Stimulated activated CD4-positive, alpha-beta T cell treated with anti-CD3 and anti-CD28 coated beads, Interleukin-4, amount 100 ng/mL, for 48 hours (primary cell): ENCODE measurements at places on chromosomes 16 and 17.

GRCh38 chr16:35798885-35799426, 2339.5 kb downstream of the TP53TG3F start:
- DNase-seq = no peak

GRCh38 chr17:69047368-69048263, 13.1 kb downstream of the ABCA9 start:
- DNase-seq = no peak

GRCh38 chr17:41814195-41814594, 1.4 kb downstream of the FKBP10 start:
- no peak for DNase-seq

DNA sequence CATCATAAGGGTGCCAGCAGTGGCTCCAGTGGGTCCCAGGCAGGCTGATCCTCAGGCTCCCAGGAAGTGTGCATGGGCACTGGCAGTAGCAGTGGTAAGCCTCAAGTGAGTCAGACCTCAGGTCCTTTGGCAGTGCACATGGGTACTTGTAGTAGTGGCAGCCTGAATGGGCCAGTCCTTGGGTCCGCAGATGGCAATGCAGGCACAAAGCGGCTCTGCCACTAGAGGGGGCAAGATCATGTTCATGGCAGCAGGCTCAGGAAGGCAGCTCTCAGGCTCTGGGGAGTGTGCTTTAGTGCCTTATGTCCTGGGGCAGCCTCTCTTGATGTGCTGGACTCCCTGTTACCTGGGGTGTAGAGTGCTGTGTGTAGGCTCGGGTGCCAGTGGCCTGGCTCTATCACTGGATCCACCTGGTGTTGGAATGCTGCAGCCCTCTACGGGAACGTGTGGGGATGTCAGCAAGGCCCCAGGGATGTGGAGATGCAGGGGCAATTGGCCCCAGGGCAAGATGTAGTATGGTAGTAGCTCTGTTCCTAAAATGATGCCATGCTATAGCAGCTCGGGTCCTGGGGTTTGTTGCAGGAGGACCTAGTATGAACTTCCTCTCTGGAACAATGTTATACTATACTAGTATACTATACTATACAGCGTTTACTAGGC, 11.0 kb downstream of the ACSM3 start:
- peak; percentile 60 for DNase-seq

DNA sequence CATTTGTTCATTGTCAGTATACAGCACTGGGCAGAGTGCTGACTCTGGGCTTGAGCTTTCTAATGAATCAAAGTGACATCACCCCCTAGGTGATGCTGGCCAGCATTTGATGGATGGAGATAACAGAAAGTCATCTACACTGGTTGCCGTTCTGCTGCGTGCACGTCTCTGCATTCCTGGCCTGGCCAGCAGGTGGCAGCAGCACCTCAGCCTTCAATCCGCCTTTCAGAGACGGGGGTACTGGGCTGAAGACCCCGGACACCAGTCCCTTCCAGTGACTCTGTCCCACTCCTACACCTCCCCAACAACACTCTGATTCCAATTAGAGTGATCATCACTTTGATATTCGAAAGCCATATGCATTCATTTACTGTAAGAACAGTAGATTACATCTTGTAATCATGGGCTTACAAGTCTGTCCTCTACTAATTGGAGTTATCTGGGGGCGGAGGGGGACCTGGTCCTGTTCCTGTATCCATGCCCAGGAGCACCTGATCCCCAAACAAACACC, 6.0 kb downstream of the CPSF4L start:
- DNase-seq = peak; percentile 38

- no peak for DNase-seq
Measured at GRCh38 chr17:12058535-12058934, 37.9 kb downstream of the MAP2K4 start.

DNA sequence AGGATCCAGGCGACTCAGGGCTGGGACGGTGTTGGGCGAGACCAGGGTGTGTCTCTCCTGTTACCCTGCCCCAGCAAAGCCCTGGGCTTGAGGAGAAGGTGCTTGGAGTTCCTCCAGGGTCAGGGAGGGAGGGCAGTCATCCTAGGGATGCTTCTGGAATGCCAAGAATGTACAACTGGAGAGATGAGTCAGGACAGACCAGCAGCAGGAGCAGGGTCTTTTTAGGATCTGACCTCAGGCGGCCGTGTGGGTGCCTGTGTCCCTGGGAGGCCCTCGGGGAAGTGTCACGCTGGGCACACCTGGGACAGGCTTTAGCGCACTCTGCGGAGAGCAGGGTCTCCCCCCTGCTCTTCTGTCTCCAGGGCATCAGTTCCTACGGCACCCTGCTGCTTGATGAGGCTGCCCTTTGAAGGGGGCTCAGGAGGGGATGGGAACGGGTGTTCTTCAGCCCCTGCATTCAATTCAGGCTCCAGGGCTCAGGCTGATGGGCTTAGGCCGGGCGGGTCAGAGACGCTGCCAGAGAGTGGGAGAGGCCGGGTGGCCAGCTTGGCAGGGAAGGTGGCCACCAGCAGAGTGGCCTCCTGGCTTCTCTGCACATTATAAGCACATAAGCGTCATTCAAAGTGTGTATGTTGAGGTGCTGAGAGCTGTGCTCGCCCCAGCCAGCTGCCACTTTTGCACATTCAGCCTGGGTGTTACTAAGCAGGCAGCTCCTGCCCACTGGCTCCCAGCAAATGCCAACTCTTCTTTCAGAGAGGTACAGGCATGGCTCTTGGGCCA, 8.4 kb upstream of the MTSS2 start:
- no peak for DNase-seq

- no peak for DNase-seq
Measured at GRCh38 chr17:47240806-47241205, 12.8 kb upstream of the ITGB3 start.

- no peak for DNase-seq
Measured at GRCh38 chr17:55212880-55213279, 51.9 kb upstream of the HLF start.

DNA sequence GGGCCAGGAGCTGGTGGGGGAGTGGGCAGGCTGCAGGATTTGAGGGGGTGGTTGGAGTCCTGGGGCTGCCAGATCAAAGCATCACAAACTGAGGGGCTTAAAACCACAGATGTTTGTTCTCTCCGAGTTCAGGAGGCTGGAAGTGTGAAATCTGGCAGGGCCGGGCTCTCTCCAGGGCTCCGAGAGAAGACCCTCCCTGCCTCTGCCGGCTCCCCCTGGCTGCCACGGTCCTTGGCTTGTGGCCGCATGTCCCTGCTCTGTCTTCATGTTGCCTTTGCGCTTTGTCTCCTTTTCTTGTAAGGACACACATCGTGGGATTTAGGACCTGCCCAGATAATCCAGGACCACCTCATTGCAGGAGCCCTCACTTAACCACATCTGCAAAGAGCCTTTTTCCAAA, 139.8 kb upstream of the GSE1 start:
- no peak for DNase-seq

DNA sequence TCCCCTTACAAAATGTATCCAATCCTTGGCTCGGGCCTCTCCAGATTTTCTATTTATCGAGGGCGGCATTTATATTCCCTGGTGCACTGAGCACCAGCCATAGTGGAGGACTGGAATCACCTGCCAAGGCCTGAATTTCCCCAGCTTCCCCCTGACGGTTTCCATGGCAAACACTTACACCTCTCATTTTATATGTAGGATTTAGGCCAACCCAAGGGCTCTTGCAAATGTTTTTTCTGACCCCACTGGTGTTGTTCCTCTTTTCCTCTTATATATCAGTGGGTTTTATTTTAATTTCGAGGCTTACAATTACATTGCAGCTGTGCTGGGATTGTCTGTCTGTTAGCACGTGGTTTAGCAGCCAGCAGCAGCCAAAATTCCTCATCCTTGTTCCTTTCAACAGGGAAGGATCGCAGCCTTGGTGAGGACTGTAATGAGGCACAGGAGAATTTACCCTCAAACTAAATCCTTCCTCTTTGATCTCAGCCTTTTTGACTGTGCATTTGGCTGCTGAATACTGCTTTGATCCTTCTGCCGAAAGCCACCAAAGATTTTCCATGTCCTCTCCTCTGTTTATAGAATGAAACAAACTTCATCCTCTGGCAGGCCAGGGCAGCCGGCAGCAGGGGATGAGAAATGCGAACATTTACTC, 26.5 kb upstream of the CES5A start:
- no peak for DNase-seq

GRCh38 chr17:73308017-73308823, 3.6 kb downstream of the CDC42EP4 start:
- no peak for DNase-seq

GRCh38 chr17:60391471-60392041, 377 bp downstream of the USP32 start:
- no peak for DNase-seq

DNA sequence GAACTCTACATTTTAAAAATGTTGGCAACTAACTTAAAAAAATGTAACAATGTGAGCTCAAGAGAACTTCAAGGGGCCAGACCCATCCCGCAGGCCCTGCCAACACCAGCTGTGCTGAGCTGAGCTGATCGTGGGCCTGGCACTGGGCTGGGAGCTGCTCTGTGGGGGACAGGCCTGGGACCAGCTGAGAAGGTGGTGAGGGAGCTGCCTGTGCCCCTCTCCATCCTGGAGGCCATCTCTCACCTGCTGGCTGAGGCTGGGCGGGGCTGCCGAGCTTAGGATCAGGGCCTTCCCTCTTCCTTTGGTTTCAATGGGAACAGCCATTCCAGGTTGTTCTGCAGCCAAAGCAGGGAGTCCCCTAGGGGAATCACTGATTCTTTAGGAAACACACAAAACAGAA, 58.2 kb downstream of the IL21R start:
- no peak for DNase-seq

- no peak for DNase-seq
Measured at GRCh38 chr16:266258-267164, 9.2 kb downstream of the RGS11 start.

- DNase-seq = no peak
Measured at GRCh38 chr17:75398279-75398678, 7.2 kb downstream of the GRB2 start.

- DNase-seq = no peak
Measured at GRCh38 chr16:85989376-85989775, 90.4 kb downstream of the IRF8 start.

- no peak for DNase-seq
Measured at GRCh38 chr16:14202095-14202494, 131.0 kb downstream of the MRTFB start.

GRCh38 chr17:6437956-6438355, 3.0 kb upstream of the AIPL1 start:
- DNase-seq = no peak

- no peak for DNase-seq
Measured at GRCh38 chr16:64638766-64639165, 483.1 kb downstream of the CDH11 start.

- no peak for DNase-seq
Measured at GRCh38 chr16:35182943-35183550, 1723.6 kb downstream of the TP53TG3F start.

- DNase-seq = no peak
Measured at GRCh38 chr17:34820248-34820801, 140.9 kb downstream of the CCT6B start.

GRCh38 chr16:60932600-60932999, 1103.6 kb downstream of the CDH8 start:
- no peak for DNase-seq

- no peak for DNase-seq
Measured at GRCh38 chr17:2780256-2780655, 16.0 kb upstream of the RAP1GAP2 start.

DNA sequence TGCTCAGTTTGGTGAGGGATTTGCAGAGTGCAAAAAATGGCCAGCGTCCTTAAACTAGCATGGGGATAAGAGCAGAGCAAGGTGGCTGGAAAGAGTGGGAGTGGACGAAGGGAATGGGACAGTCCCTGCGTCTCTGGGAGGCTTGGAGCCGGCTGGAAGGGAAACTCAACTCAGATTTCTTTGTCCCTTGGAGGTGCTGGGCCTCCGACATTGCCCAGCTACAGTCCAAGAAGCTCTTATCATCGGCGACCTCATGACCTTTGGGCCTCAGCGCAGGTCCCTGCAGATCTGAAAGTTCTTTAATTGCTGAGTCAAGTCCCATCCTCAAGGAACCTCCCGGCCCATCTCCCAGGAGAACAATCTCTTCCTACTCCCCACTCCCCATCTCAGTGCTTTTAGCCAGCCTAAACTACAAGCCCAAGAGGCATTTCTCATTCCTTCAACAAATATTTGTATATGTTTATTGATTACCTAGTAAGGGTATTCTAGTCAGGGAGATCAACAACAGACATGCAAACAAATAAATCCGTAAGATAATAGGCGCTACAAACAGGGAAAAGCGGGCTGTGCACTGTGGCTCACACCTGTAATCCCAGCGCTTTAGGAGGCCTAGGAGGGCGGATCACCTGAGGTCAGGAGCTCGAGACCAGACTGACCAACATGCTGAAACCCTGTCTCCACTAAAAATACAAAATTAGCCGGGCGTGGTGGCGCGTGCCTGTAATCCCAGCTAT, 985 bp upstream of the TMEM107 start:
- DNase-seq = no peak

DNA sequence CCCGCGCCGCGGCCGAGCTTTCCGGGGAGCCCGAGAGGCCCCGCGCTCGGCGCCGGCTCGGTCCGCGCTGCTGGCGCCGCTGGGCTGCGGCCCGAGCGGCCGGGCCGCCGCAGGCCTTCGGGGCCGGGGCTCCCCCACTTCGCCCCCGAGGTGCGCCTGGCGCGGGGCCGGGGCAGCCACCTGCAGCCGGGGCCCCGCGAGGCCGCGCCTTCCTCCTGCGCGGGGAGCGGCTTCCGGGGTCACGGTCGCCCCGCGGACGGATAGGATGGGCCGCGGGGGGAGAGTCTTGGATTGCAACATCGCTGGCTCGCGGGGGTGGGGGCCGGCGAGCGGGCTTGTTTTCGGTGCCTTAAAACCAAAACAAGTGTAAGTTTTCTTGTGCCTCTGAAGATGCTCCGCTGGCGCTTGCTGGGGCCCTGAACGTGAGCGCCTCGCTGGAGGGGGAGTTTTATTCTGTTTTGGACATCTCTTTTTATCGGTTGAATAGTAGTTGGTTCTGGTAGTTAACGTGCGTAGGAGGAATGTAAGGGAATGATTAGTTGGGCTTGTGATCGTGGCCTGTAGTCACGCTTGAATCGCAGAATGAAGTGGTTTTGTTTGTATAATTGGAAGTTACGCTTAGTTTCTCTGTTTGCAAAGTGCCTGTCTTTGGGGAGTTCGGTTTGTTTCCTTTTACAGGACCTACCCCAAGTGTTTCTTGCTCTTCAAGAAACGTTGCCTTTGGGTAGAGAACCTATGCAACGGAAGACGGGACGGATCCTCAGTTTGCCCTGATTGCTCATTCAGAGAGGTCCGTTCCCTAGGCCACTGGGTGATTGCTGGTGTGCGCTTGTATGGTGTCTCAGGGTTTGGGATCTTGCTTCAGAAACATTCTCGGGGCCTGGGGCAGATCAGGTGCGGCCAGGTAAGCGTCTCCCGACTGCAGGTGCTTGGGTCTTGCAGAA, 724 bp downstream of the UBE2I start:
- peak; percentile 42 for DNase-seq

GRCh38 chr16:82957212-82957611, 330.4 kb downstream of the CDH13 start:
- DNase-seq = no peak

- DNase-seq = no peak
Measured at GRCh38 chr17:79243603-79243990, 169.0 kb downstream of the ENGASE start.

GRCh38 chr17:79866791-79867518, 27.7 kb upstream of the CBX4 start:
- DNase-seq = no peak

GRCh38 chr17:49523706-49524472, 28.8 kb downstream of the NGFR start:
- DNase-seq = peak; percentile 15
